Right hindlimb (tissue), 1 donor: ENCODE measurements at places on chromosomes 12 and 14.

- DNase-seq, result peak; percentile 81
Observed at GRCh38 chr12:121132601-121133481, at the start of gene P2RX7. P2RX7 (plus strand) TSS chr12:121132876; CDS start chr12:121132971, 95 bp downstream.

DNA sequence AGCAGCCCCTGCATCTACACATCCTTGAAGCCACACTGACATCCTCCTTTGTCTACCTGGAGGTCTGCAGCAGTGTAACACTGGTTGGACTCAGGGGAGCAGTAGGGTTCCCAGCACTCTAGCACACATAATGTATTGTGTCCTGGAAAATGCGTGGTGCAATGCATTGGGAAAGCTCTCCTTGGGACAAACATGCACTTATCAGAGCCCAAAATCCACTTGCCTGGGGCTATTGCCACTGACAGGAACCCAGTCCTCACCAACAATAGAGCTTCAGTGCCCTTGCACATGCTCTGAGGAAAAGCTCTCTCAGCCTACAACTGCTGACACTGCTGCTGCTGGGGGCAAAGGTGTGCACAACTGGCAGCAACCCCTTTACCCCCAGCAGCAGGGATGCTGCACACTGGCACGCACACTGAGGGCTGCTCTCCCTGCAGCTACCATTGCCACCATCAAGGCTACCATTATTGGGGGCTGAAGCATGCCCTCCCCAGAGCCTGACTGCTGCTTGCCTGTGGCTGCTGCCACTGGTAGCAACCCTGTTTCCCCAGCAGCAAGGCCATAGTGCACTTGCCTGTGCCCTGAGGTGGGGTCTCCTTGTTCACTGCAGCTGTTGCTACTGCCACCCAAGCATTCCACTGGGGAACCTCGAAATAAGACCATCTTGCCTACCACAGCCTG, 221.9 kb downstream of the SLC38A4 start:
- no peak for DNase-seq

DNA sequence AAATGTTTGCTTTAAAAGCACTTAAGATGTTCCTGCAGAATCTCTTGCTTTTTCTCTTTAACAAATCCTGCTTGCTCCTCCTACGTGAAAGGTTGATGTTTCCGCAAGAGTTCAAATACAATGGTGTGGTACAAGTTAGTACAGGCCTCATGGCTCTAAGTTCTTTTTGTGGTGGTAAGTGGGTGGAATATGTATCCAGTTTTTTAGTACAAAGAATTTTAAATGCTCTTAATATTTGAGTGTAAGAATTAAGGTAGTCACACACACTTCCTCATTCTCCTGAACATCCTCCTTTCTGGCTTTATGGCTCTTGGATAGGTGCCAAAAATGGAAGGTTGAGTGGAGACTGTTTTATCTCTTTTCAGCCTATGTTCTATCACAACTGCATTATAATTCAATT, 1.8 kb downstream of the OTOGL start:
- no peak for DNase-seq

DNA sequence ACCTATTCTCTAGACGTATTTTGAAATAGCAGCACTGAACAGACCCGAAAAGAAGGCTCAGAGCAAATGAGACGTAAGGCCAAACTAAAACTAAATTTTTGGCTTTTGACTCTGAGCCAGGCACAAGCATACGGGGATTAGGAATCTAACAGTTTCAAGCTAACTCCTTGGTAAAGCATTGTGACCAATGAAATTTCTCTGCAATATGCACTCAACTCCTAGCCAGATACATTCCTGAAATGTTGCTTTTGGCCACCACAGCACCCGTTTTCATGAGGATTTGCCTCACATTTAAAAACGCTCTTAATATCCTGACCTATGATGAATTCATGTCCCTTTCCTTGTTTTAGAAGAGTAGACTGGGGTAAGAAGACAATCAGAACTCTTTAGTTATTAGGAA, 53.1 kb upstream of the NPFF start:
- DNase-seq, result peak; percentile 58

DNA sequence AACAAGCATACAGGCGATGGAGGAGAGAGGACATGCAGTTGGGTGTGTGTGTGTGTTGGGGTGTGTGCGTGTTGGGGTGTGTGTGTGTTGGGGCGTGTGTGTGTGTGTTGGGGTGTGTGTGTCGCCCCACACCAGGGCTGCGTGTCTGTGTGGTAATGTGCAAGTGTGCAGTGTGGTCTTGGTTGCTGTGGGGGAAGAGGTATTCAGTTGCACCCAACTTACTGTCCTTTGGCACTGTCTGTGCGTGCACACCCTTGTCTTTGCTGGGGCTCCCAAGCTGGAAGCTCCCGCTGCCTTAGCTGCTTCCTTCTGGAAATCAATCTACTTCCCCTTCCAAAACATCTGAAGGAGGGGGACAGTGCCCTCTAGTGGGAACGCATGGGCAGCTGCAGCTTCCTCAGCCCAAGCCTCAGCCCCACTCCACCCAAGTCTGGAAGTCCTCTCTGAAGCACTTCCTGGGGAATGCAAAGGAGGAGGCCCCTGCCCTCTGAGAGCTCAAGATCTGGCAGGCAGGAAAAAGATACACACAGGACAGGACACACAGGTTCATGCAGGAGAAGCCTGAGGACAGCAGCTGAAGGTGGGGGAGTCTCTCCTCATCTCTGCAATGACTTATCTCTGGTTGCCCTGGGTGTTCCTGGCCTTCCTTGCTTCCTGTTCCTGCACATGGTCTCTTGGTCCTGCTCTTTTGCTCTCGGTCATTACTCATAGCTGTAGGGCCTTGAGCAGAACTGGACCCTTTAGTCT, 13.1 kb downstream of the ASIC1 start:
- peak; percentile 89 for DNase-seq

DNA sequence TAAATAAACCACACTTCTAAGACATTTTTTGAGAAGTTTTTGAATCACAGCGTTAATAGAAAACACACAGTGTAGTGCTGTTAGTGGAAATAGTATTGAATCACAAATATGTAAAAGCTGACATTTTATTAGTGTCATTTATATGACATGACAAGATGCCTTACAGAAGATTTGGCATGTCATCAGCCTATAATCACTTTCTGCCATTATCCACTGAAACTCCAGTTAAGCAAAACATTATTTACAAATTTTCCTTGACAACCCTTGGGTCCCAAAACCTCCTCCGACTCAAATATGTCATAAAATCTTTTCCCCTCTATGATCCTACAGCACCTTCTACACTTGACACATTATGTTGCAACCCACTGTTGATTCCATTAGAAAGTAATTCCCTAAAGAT, 376.9 kb upstream of the LRFN5 start:
- no peak for DNase-seq

- no peak for DNase-seq
Observed at GRCh38 chr12:22551624-22552023, 7.3 kb upstream of the C2CD5 start.

GRCh38 chr12:72271451-72272090, 599 bp upstream of the TRHDE start:
- DNase-seq, result peak; percentile 59

GRCh38 chr14:70245026-70245425, 56.3 kb upstream of the SLC8A3 start:
- DNase-seq, result no peak

GRCh38 chr14:101813171-101813759, 51.8 kb downstream of the PPP2R5C start:
- DNase-seq, result peak; percentile 51

- DNase-seq, result no peak
Observed at GRCh38 chr12:83826112-83826511, 1086.5 kb downstream of the SLC6A15 start.

GRCh38 chr14:76386944-76387782, 11.2 kb downstream of the ESRRB start:
- peak; percentile 77 for DNase-seq

DNA sequence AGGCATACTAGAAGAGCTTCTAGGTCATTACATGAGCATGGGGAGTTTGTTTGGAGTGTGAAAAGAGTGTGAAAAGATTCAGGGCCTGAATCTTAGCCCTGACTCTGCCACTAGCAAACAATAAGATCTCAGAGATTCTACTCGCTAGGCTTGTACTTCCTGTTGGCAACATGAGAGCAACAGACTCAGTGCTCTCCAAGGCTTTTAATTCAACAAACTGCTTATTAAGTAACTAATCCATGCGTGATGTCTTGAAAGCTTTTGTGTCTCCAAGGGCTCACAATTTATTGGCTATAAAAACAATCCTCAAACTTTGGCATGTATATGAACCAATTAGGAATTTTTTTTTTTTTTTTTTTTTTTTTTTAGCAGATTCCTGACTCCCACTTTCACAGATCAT, 105.1 kb downstream of the STXBP6 start:
- DNase-seq, result no peak

DNA sequence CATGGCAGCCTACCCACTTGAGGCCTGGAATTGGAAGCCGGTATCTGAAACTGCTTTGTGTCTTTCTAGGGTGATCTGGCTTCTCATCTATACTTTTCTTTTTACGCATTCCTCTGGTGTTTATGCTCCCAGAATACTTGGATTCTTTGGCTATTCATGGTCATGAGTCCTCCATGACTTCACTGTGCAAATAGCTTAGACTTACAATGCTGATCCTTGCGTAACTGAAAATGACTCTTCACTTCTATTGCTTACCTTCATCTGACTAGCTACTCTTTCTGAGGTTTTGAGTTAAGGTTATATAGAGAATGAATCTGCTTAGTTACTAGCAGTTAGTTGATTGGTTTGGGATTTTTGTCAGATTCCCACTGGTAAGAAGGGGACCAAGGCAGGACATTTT, 121.7 kb upstream of the NOVA1 start:
- DNase-seq, result no peak

- no peak for DNase-seq
Observed at GRCh38 chr12:54585243-54585642, 3.2 kb downstream of the PPP1R1A start.

DNA sequence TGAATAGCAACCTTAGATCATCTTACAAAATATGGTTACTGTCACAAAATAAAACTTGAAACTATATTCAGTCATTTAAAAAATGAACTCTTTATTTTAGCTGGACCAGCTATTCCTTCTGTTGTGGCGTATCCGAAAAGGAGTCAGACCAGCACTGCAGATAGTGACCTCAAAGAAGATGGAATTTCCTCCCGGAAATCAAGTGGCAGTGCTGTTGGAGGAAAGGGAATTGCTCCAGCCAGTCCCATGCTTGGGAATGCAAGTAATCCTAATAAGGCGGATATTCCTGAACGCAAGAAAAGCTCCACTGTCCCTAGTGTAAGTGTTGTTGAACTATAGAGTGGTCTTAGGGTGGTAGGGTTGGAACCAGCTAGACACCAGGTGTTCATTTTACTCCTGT, 47.7 kb downstream of the CKB start:
- no peak for DNase-seq

DNA sequence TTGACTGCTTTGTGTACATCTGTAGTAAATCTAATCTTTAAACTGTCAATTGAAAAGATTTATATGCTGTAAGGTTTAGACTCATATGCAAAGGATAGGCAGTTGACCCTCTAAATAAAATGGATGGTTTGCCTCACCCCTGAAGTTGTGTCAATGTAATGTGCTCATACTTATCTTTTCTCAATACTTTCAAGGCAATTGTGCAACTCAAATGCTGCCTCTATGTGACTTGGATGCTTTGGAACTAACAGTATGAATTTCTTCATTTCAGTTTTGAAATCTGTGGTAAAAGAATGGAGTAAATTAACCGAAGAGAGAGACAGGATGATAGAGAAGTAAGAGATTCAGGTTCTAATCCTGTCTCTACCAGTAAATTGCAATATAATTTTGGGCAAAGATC, 9.7 kb downstream of the PDE6H start:
- DNase-seq, result no peak

GRCh38 chr14:68820536-68820935, 27.7 kb upstream of the ZFP36L1 start:
- no peak for DNase-seq

DNA sequence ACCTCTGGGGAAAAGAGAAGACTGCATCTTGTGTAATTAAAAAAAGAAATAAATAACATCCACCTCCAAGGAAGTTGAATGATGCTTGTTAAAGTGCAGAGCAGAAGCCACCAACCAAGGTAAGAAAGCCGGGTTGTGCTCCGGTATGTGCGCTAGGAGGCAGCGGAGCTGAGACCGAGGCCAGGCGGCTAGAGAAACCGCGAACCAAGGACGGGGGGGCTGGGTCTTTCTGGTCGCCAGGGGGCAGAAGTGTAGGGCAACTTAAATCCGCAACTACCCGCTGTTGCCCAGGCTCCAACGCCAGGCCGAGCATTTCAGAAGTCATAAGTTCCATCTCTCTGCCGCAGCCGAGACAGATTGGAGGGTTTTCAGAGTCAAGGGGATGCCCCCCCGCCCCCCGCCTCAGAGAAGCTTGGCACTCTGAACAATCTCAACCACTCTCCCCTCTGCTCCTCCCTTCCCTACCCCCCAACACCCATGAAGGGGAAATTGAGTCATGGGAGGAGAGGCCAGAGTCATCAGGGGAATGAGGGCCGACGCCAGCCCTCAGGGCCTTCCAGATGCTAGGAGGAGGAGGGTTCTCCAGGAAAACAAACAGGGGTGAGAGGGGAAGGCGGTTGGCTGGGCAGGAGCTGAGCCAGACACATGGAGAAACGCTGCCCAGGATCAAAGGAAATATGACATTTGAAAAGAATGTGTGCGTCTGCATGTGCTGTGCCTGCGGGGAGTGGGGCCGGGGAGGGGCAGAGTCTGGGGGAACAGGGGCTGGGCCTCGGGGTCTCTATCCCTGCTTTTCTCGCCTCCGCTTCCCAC, 2.2 kb upstream of the NFATC4 start:
- peak; percentile 90 for DNase-seq

DNA sequence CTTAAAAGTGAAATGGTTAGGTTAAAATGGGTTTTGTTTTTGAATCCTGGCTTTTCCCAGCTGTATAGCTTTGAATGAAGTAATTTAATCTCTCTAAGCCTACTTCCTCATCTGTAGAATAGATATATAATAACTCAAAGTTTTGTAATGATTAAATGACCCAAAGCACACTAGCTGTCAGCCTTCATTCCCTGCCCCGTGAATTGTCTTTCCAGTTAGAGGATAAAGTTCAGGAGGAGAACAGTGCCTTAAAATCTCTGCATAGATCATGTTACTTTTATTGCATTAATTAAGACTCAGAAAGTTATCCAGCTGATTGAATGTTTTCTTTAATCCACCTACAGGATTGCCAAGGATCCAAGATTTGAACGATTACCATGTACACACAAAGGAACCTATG, 19.4 kb downstream of the FCF1 start:
- DNase-seq, result no peak

DNA sequence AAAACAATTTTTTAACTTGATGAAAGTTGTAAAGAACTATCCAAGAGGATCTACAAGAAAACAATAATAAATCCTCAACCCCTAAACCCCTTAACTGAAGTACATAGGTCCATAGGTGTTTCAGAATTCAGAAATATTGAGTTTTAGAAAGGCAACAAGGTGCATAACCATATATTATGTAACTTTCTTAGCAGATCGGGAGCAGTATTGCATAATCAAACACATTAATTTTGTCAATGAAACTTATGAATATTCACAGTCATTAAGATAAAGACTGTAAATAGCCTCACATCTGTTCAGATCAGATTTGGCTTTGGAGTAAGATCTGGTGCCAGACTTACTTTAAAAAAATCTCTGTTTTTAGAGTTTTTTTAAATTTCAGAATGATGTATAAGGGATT, 647.1 kb upstream of the FLRT2 start:
- DNase-seq, result no peak
